CD4-positive, alpha-beta T cell treated with Interleukin-17A for 4 hours (primary cell): ENCODE measurements at places on chromosomes 12 and 14.

GRCh38 chr12:27394676-27395075 is 51.9 kb upstream of the SMCO2 start:
- no peak for DNase-seq

GRCh38 chr14:24849471-24849870 is 200.5 kb downstream of the STXBP6 start:
- no peak for DNase-seq

DNA sequence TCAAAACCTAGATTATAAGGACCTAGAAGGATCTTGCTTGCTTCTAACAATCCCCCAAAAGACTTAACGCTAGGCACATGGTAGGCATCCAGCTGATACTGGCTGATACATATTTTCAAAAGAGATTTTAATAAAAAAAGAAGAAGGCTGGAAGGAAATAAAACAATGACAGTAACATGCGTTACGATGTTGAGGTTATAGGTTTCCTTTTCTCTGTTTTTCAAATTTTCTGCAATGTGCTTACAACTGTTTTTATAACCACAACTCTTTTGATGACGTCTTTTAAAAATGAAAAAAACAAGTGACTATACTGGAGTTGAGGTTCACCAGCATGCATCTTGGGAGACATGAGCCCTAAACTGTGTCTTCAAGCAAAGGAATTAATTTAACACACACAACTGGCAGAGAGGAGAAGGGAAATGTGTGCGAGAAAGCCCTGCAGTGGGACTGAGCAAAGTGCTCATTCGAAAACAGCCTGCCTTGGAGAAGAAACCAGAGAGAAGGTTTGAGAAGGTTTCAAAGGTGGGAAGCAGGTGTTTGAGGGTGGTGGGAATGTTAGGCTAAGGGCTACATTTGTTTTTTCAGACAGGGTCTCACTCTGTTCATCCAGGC is 80.4 kb downstream of the DUSP16 start:
- peak; percentile 61 for DNase-seq

DNA sequence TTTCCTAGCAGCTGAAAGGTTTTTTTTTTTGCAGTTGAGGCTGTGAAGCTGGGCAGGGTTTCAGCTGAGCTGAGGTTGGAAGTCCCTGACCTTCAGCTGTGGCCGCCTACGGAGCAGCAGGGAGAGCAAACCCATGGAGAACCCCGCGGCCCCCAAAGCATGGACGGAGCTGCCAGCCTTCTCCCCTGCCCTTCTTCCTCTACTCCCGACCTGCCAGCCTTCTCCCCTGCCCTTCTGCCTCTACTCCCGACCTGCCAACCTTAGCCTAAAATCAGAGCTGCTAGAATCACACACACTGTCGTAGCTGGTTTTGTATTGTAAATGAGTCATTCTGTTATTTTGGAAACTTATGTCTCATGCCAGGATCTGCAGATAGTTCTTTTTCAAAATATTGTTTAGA is 74.6 kb downstream of the PPP2R5C start:
- DNase-seq: no peak

DNA sequence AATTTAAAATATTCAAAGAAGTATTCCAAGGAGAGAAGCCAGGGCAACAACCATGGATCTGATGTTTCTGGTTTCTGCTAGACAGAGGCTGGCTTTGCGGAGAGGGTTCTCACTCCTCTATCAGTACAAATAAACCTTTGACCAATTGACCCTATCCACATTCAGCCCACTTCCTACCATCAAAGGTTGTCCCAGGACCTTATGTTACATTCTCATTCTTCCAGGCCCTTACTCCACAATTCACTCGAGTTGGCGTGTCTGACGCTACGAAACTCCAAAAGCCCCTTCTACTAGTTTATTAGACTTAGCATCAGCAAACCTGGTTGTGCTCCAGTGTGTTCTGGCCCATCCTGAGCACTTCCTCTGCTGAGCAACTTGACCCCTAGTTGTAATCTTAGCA is 24.8 kb upstream of the RNASE12 start:
- DNase-seq: no peak

DNA sequence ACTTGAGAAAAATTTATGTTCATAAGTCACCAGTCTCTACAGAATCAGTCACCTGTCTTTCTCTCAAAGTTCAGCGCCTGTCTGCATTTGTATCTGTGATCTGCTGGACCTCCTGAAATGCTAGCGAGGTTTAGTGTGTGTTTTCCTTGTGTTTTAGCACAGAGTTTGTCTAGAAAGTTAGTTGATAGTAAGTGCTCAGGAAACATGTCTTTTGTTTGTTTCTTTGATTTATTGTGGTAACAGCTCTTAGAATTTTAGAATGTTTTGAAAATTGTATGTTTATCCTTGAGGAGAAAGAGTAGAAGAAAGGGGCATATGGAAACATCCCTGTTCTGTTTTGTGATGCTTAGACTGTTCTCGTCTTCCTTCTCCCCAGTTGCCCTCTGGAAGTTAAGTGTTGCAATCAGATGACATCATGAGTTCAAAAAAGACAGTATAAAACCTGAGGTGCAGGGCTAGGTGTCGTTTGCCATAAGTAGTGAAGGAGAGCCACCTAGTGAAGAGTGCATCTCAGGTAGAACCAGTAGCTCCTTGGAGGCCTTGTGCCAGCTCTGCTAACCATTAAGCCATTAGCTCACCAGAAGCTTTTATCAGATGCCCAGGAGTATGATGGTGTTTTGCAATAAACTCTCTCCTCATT is 44.8 kb downstream of the FBXW8 start:
- DNase-seq: peak; percentile 27

DNA sequence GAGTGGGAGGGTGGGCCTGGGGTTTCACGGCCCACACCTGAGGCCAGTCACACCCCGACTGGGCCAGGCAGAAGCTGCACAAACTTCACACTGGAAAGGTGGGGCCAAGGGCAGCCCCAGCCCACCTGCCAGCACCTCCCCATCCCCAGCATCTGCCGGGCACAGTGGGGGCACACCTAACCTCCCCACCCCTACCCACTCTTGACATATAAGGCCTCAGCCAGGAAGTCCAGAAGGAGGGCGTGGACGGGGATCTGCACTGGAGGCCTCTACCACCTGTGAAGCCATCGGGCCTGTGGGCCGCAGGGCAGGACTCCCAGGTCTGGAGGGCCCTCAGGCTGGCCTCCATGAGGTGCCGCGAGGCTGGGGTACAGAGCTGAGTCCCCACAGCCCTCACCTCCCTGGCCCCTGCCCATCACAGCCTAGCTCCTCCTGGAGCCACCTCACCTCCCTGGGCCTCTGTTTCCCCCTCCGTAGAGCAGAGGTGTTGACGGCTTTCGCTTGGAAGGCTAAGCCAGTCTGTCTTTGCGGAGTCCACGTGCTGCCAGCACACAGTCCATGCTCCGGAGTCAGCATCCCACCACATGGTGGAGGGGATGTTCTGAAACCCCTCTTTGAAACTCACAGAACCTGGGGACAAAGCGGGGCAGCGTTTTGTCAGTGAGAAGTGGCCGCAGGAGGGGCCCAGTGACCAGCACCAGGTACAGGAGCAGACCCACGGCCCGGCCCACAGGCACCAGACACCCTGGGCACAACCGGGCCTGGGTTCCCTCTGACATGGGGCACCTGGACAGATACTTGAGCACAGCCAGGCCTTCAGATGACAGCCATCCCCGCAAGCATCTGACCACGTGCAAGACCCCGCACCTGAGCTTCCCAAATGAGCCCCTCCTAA is 38.2 kb upstream of the INF2 start:
- DNase-seq: no peak

GRCh38 chr14:51612449-51612848 is 39.3 kb upstream of the FRMD6 start:
- no peak for DNase-seq

GRCh38 chr12:52193991-52194390 is 2.2 kb upstream of the KRT80 start:
- no peak for DNase-seq

DNA sequence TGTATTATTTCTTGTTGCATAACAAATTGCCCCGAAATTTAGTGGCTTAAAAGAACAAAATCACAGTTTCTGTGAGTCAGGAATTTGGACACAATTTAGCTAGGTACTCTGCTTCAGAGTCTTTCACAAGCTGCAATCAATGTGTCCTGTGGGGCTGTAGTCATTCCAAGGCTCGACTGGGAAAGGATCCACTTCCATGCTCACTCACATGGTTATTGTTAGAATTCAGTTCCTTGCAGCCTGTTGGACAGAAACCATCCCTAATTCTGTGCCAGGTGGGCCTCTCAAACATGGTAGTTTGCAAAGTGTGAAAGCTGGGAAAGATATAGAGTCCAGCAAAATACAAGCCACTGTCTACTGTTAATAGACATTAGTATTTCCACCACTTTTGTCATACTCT is 59.7 kb upstream of the ARID2 start:
- no peak for DNase-seq

GRCh38 chr12:25424211-25424731 is 128.8 kb downstream of the LMNTD1 start:
- no peak for DNase-seq

- DNase-seq: no peak
Measured at GRCh38 chr12:124727264-124727800, 136.3 kb downstream of the SCARB1 start.

- no peak for DNase-seq
Measured at GRCh38 chr12:18074001-18074400, 16.0 kb downstream of the RERGL start.

DNA sequence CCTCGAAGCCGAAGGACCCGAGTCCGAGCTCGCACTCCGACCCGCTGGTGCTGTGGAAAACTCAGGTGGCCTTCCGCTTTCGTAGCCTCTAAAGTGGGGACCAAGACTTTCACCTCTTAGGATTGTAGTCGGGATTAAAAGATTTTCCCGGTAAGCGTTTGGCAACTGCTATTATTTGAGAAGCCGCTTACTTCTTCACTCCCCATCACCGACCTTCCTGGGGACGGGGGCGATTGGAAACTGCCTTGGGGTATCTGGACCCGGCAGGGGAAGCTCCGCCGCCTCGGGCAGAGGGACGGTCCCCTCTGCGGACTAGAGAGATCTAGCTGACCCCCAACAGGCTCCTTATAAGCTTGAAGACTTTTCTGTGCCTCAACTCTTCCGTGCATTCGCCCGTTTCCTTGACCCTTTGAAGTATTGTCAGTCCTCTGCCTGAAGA is 659 bp downstream of the TRAFD1 start:
- DNase-seq: peak; percentile 11

- no peak for DNase-seq
Measured at GRCh38 chr12:118494776-118495175, 118.4 kb downstream of the SUDS3 start.

GRCh38 chr12:111068290-111068689 is 147.9 kb upstream of the MYL2 start:
- peak; percentile 66 for DNase-seq

- DNase-seq: no peak
Measured at GRCh38 chr14:46325157-46325556, 326.4 kb downstream of the RPL10L start.

- DNase-seq: no peak
Measured at GRCh38 chr12:52792185-52793029, 3.5 kb downstream of the KRT3 start.

GRCh38 chr14:21768116-21768874 is 94.7 kb upstream of the OR4E1 start:
- DNase-seq: no peak

DNA sequence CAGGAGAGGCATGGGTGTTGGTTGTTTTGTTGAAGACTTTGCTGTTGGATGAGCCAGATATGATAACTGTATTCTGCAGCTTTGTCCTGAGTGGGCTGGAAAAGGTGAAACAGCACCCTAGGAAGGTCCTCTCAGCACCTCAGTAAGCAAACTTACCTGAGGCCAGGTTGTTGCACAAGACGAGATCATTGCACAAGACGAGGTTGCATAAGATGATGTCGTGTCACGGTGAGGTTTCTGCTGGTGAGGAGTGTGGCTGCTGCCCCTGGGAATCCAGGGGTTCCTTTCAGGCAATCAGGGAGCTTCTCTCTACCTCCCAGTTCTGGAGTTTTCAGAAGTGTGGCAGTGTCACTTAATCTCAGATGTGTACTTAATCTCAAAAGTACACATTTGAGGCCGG is 85.6 kb downstream of the GLT1D1 start:
- no peak for DNase-seq

GRCh38 chr12:94207849-94208621 is 59.7 kb downstream of the PLXNC1 start:
- DNase-seq: peak; percentile 37

GRCh38 chr12:40959041-40959440 is 229.1 kb upstream of the PDZRN4 start:
- DNase-seq: no peak

GRCh38 chr12:88577537-88577936 is 2.7 kb downstream of the KITLG start:
- no peak for DNase-seq

DNA sequence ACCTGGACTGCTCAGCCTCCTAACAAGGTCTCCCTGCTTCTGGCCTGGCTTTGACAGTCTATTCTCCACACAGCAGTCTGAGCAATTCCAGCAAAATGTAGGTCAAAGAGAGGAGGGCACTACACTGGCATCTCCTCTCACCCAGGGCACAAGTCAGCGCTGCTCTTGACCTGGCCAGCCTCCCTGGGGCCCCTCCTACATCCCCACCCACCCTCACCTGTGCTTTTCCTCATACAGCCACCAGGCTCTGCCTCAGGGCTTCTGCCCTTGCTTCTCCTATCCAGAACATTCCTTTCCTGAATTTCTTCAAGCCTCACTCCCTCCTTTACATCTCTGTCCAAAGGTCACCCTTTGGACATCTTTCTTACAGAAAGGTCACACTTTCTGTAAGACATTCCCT is 33.7 kb downstream of the GALNT4 start:
- DNase-seq: no peak

DNA sequence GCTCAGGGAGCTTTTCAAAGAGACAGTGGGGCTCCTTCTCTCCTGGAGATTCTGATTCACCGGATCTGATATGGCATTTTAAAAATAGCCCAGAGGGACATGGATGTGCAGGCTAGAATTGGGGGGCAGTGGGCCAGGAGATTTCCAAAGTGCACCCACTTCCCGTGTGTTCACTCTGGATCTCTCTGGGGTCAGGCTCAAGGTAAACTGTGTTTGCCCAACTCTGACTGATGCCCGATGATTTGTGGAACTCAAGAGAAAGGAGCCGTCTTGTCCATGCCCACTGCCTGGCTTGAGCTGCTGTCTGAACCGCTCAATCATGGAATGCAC is 17.9 kb downstream of the FAM181A start:
- no peak for DNase-seq

- no peak for DNase-seq
Measured at GRCh38 chr14:34087571-34087970, 136.7 kb upstream of the EGLN3 start.

GRCh38 chr12:120994589-120995337 is 16.4 kb downstream of the HNF1A start:
- DNase-seq: no peak

GRCh38 chr14:67633451-67634147 is 13.9 kb downstream of the ARG2 start:
- DNase-seq: no peak

- DNase-seq: no peak
Measured at GRCh38 chr12:47799357-47799955, 20.2 kb downstream of the HDAC7 start.

- DNase-seq: peak; percentile 55
Measured at GRCh38 chr14:93033983-93034670, 81.6 kb downstream of the ITPK1 start.

DNA sequence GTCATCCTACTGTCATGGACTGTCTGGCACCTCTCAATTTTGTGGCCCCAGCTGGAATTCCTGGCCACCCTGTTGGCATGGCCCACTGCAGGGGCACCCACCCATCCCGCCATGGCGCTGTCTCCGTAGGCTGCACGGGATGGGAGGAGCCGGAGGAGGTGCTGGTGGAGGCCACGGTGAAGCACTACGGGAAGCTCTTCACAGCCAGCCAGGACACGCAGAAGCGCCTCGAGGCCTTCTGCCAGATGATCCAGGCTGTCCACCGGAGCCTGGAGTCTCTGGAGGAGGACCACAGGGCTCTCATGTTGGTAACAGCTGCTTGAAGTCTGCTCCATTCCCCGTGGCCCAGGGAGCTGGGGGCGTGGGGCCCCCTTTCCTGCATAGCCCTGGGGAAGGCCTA is 3.9 kb downstream of the CCDC197 start:
- no peak for DNase-seq
